ENCODE measurements at places on chromosomes 11 and 22. TPM values are rescaled to one million over a fixed set of nuclear protein-coding genes. Genes with fewer than 3 reads are reported as not detected.
A peak's percentile ranks its signal among the peaks of the same experiment; 100 is the strongest.

GRCh38 chr11:44094260-44094868, 1.1 kb upstream of the EXT2 start:
- peak; percentile 80 for DNase-seq

The LSP1 gene
- 20.6 TPM for polyA plus RNA-seq

DNA sequence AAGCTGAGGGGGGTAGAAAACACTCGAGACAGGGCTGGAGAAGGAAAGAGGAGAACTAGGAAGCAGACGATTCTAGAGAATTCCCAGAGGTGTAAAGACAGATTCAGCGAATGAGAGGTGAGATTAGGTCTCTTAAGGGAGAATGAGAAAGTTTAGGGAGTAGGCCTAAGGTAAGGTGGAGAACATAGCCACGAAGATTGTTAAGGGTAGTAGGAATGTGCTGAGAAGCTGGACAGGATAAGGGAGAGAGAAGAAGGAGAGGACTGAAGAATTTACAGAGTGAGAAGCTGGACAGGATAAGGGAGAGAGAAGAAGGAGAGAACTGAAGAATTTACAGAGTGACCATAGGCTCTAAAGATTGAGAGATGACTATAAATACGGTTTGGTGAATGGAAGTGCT, 908 bp downstream of the PPME1 start:
- DNase-seq, result no peak

- DNase-seq, result no peak
Measured at GRCh38 chr11:64764040-64764611, 4.4 kb upstream of the PYGM start.

GRCh38 chr11:103071008-103071407, 21.0 kb downstream of the DCUN1D5 start:
- no peak for DNase-seq

GRCh38 chr22:41092847-41093411, 537 bp downstream of the EP300 start:
- DNase-seq, result peak; percentile 65

DNA sequence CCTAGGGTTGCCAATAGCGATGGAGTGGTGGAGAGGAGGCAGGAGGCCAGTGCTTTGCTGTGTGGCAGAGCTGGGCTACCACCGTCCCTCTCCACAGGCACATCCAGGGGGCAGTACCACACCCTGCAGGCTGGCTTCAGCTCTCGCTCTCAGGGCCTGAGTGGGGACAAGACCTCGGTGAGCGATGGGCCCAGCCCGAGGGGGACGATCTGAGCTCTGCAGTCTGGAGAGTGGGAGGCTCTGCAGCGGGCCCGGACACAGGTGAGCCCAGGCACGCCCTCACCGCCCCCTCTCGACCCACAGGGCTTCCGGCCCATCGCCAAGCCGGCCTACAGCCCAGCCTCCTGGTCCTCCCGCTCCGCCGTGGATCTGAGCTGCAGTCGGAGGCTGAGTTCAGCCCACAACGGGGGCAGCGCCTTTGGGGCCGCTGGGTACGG, 2.5 kb downstream of the PKP3 start:
- DNase-seq, result no peak

GRCh38 chr11:67646535-67647336, 3.8 kb downstream of the ACY3 start:
- peak; percentile 66 for DNase-seq

The APOBEC3F gene
- 6.9 TPM for polyA plus RNA-seq

The SLC22A8 gene
- not detected for polyA plus RNA-seq

The MUC6 gene
- polyA plus RNA-seq, result 155 TPM

The TCN1 gene
- polyA plus RNA-seq, result 0.80 TPM

DNA sequence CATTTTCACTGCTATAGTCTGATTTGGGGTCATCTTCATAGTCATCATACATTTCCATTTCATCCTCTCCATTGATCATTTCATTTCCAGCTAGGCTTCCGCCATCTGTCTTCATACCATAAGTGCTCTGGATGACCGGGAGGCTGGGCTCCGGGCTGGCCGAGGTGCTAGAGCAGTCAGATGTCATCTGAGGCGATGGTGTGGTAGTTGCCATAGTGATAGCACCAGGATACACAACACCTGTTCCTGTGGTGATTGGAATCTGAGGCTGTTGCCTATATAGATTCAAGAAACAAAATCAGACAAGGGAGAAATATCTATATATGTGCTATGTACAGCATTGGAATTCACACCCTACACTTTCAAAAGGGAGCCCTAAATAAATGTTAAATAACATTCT, 383.5 kb downstream of the SOX6 start:
- DNase-seq, result no peak

GRCh38 chr11:11113626-11114025, 239.4 kb downstream of the CSNK2A3 start:
- no peak for DNase-seq

- DNase-seq, result no peak
Measured at GRCh38 chr11:43555816-43556611, 124.5 kb upstream of the HSD17B12 start.

DNA sequence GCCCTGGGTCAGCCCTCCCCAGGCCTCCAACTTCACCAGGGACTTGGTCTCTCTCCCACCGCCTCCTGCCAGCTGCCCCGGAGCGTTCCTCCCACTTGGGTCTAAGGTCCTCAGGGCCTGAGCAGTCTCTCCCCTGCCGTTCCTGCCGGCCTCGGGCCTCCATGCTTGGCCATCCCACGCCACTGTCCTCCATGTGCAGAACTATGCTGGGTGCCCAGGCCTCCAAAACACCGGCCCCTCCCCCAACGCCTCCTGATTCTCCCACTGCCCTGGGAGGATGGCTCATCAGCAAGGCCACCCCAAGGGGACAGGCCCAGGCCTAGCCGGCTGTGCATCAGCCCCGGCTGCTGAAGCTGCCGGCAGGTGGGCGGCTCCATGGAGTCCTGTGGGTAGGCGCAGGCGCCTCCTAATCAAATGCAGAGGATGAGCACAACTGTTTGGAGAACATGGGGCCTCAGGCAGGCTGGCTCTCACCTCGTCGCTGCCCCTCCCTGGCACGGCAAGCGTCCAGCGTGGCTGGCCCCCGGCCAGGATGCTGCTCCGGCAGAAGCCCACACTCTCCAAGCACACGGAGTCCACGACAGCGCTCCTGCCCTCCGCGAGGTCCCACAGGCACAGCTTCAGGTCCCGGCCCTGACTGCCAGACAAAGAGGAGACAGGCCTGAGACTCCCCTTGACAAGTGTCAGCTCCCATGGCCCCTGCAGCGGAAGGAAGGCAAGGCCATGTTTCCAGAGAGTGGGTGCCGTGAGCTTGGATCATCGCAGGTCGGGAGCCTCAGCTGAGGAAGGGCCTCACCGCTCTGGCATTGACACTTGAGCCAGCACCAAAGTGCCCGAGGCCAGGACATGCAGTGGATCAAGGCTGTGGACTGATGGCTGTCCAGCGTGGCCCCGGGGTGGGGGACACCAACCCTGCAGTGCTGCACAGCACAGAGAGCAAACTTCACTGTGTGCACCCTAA, 42.6 kb downstream of the GNB1L start:
- no peak for DNase-seq

DNA sequence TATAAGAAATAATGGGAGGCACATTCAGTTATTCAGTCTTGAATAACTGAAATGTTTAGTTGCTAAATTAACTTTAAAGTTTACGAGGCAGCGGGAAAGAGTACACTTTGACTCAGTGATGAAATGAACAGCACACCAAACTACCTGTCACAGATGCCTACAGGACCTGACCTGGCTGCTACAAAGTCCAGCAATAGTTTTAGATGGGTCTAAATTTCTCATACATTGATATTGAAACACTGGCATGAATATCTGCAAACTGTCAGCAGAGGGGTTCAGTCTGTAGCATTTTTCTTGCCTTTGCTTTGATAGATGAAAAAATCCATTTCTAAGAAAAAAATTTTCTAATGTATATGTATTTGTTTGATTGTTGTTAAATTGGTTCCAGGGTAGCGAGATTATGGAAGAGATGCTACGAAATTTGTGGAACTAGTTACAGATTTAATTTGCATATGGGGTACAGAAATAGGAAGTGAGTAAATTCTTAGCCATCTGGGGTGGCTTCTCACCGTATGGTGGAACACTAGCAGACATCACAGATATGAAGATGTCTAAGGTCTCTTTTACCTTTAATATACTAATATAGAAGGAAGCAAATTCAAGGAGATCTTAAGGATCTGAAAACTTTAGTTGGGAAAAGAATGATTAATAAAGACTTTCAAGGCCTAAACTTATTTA, 20.8 kb upstream of the GAB2 start:
- no peak for DNase-seq

The CENPM gene
- polyA plus RNA-seq, result 0.65 TPM

DNA sequence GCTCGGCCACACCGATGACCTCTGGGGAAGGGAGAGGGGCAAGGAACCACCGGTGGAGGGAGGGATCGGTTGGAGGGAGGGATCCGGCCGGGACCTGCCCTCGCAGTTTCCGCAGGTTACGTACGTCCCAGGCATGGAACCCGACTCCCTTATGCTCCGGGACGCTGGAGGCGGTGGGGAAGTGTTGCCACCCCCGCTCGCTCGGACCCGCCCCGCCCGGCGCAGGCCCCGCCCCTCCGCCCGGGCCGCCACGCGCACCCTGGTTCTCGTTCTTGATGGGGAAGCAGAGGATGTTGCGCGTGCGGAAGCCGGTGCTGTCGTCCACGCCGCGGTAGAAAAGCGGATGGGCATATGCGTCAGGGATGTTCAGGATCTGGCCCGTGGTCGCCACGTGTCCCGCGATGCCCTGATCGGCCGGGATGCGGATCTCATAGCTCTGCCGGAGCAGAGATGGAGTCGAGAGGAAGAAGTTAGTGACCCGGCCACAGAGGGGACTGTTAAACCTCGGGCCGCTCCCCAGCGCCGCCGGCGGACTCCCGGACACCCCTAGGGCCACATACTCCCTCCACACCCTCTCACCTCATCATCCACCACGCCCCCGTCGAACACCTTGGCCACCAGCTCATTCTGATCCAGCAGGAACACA, 89.8 kb downstream of the PDE2A start:
- DNase-seq, result no peak

- no peak for DNase-seq
Measured at GRCh38 chr11:122784325-122784955, 53.9 kb upstream of the CRTAM start.

The SART1 gene
- polyA plus RNA-seq, result 98.5 TPM

DNA sequence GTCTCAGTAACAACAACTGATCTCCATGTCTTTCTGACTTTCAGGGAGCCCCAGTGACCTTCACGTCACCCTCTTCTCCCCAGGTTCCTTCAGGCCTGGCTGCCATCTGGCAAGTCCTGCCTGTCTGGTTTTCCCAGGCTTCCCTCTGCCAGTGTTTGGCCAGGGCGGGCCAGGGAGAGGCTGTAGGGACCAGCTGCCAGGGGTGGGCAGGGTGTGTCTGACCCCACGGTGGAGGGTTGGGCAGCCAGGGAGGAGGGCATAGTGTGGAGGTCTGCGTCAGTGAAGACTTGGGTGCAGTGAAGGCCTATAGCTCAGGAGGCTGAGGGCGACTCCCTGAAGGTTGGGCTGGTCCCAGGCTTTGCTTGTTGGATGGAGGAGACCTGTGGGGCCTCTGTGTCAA, 11.9 kb upstream of the MRGPRX2 start:
- DNase-seq, result no peak

DNA sequence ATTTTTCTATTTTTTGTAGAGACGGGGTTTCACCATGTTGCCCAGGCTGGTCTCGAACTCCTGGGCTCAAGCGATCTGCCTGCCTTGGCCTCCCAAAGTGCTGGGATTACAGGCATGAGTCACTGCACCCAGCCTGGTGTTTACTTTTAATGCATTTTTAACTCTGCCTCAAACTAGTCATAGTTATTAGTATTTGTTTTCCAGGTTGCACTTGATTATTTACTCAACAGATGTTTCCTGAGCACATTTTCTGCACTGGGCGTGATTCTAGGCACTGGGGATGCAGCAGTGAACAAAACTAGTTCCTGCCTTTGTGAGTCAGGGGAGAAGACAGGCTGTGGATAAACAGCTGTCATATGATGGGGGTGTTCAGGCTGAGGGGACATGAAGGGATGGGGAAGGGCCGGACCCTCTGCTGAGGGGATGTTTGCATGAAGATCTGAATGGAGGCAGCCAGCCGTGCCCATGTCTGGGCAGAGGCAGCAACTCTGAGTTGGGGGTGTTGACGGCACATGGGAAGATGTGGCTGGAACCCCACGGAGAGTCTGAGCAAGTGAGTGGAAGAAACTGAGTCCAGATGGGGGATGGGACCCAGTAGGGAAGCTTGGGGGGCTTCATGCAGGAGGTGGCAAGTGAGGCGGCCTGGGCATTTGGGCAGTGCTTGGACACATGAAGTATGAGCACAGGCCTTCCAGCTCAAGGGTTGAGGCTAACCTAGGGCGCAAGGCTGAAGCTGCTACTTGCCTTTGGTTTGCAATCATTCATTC, 34.4 kb downstream of the MPPED1 start:
- no peak for DNase-seq

DNA sequence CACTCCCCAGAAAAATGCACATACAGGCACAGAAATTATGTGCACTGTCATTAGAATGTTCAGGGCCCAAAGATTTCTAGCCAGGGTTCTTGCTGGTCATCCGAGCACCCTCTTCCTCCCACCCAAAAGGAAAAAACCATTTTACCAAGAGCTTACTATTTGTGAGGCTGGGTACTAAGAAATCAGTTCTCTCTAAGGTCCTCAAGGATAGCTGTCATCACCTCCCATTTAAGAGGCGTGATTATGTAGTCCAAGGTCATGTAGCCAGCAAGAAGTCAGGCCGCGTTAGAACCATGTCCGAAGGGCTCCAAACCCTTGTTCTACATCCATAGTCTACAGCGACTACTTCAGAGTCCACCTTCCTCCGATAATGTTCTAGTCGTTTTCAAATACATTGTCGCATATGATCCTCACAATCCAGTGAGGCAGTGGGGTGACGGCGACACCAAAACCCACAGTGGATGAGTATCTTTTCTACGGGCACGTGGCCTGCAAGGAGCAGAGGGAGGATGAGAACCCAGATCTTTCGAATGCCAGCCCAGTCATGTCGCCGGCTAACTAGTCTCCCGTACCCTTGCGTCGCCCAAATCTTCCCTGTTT, 634 bp downstream of the TIMM8B start:
- no peak for DNase-seq
